ENCODE measurements at places on chromosomes 3 and 15.

DNA sequence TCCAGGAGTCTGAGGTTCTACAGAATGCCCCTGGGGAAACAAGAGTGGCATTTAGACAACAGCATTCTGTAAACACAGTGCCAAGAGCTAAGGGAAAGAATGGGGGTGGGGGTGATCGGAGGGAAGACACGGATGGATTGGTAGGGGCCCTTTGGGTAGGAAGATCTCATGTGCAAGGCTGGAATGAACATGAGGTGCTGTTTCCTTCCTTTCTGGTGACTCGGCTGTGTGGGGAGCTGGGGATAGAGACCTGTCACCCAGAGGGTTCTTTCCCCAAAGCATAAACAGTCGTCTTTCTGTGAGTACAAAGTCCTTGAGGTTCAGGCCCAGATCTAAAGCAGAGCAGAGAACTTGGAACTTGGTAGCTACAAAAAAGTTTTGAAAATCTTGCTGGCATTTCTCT is 11.7 kb downstream of the TPM1 start:
- DNase-seq: no peak

DNA sequence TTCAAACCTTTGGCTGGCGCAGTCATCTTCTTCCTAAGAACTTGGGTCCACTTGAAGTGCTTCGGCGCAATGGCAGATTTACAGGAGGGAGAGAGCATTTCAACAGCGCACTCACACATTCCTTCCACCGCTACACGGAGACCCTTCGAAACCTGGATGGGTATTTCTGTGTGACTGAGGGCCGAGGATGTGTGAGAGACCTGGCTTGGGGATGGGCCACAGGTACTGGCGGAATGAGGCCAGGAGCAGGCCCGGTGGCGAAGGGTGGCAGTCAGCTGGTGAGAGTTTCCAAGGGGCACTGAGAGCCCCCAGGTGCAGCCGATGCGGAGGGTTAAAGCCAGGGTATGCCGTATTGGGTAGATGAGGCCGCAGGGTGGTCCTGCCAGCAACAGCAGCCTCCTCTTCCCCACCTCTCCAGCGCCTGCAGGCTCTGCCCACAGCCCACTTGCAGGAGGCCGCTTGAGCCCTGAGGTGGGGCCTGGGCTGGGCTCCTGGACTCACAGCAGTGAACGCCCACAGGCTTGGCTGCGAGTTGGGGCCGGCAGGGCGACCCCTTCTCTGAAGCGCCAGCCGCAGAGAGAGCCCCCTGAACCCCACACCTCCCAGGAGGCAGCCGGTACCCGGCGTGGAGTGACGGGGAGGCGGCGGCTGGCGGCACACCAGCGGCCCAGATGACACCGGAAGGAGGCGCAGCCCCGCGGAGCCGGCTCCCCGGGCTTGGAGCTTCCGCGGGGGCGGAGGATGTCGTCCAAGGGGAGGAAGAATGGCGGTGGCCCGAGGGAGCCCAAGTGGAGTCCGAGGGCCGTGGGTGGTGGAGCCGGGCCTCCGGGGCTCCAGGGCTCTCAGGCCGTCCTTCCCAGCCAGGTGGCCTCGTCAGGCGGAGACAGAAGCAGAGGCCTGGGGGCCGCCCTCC is 166.5 kb downstream of the NSMCE3 start:
- no peak for DNase-seq

DNA sequence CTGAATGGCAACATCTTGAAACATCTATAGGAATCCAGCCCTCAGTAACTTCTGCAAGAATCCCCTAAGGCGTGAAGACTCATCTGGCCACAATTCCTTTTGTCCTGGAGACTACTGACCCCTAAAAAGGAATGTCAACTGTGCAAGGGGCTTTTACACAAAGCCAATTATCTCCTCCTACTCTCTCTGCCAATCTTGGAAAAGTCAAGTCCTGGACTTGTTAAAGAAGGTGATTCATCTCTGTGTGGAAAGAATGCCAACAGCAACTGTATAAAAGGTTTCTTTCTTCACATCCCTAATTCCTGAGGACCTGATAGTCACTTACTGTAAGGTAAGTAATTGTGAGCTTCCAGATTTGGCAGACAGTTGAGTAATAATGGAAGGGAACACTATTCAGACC is 22.3 kb downstream of the THRB start:
- no peak for DNase-seq

DNA sequence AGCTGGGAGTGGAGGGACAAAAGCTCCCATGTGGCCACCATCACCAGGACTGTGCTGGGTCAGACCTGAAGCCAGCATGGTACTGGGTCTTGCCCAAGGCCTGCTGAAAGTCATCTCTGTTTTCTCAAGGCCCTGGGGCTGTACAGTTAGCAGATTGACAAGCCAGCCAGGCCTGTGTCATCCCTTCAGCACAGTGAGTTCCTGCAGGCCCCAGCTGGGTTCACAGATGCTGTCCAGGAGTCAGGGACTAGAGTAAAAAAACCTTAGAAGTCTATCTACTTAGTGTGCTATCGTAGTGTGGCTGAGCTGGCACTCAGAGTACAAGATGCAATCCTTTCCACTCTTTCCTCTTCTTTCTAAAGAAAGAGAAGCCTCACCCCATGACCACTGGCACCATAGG is 246.0 kb upstream of the NAALADL2 start:
- DNase-seq: no peak

DNA sequence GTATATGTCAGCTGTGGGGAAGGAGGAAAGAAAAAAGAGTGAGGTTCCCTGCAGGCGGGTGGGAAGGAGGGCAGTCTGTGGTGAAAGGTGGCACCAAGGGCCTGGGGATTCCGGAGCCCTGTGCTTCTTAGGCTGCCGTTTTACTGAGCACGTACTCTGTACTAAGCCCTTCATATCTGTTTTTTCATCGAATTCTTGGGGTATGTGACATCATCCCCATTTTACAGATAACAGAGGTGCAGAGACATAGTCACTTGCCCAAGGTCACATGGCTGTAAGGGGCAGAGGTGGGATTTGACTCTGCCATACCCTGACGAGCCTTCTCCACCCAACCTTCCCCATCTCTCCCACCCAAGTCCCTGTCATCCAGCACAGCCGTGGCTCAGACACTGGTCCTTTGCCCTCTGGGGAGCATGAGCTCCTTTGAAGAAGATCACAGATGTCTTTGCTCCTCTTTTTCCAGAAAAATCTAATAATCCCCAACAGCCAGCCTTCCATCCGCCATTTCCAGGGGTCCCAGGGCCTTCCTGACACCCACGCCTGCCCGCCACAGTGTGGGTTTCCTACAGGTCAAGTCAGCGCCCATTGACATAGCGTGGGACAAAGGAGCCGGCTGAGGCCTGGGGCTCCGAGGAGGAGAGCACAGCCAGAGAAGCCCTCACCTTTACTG is 24.2 kb downstream of the CYP11A1 start:
- no peak for DNase-seq

GRCh38 chr3:192802957-192803899 is 75.9 kb upstream of the FGF12 start:
- DNase-seq: no peak

Measured in stimulated activated CD4-positive, alpha-beta T cell treated with anti-CD3 and anti-CD28 coated beads, TNF-alpha, amount 100 ng/mL, for 48 hours (primary cell).